ENCODE measurements at places on chromosomes 6 and 20.

- no peak for DNase-seq
Observed at GRCh38 chr6:783966-784735, 91.2 kb upstream of the EXOC2 start.

GRCh38 chr6:129954749-129955431, 63.5 kb upstream of the L3MBTL3 start:
- DNase-seq: no peak

GRCh38 chr20:47914792-47915191, 129.5 kb upstream of the SULF2 start:
- no peak for DNase-seq

- DNase-seq: no peak
Observed at GRCh38 chr6:122363769-122364483, 35.5 kb upstream of the HSF2 start.

DNA sequence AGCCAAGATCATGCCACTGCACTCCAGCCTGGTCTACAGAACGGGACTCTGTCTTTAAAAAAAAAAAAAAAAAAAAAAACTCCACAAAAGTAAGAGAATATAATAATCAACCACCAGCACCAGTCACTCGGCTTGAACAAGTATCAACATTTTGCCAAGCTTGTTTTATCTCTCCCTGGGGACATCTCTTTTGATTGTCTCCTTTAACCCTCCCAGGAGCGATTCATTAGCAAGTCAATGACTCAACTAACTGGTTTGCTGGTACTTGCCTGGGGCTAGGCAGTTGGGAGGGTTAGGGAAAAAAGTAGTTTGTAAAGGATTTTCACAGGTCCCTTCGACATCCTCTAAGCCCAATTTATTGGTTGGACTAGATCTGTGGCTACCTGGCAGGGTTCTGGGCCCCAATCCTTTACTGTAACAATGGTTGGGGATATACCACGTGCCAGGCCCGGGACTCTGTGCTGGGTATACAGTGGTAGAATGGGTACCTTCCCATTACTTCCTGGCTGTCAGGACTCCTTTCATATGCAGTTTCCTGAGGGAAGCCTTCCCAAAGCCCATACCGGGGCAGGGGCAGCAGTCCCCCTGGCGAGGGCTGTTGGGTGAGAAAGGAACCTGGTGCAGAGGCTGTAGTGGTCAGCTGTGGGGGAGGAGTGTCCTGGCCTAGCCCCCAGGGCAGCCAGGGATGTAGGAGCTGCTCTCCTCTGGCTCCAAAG, 12.2 kb downstream of the TGIF2 start:
- DNase-seq: no peak

DNA sequence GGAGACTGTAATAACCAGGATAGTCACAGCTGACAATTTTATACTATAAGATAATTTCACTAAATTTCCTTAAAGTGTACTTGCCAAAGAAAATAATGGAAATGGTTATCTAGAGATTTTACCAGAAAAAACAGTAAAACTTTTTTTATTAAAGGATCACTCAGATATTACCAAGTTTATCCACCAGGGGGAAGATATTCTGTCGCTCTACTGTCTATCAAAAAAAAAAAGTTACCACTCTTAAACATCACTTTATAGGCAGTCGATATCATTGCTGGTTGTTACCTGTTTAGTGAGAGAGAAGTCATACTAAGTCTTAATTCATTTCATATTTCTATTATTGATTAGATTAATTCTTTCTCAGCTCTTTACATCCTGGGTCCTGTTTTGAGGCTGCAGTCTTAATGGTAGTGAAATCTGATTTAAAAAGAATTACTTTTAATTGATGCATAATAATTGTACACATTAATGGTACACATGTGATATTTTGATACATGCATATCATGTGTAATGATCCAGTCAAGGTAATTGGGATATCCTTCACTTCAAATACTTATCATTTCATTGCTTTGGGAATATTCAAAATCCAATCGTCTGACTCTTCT, 18.9 kb downstream of the L3MBTL3 start:
- DNase-seq: no peak

- no peak for DNase-seq
Observed at GRCh38 chr6:123594776-123595175, 42.0 kb downstream of the TRDN start.

DNA sequence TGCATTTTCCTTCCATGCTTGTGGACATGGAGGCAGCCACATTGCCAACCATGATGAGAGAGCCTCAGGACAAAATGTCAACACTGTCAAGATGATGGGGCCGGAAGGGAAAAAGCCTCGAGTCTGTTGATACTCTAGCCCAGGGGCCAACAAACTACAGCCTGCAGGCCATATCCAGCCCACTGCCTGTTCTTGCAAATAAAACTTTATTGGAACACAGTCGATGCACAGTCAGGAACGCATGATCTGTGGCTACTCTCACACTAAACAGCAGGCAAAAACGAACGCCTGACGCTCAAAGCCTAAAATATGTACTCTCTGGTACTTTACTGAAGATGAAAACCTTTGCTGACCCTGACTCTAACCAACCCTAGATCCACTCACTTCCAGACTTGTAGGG, 72.3 kb downstream of the BMP7 start:
- no peak for DNase-seq

- no peak for DNase-seq
Observed at GRCh38 chr6:148182378-148182777, 160.3 kb upstream of the SASH1 start.

GRCh38 chr6:38502423-38502822, 137.3 kb downstream of the BTBD9 start:
- no peak for DNase-seq

DNA sequence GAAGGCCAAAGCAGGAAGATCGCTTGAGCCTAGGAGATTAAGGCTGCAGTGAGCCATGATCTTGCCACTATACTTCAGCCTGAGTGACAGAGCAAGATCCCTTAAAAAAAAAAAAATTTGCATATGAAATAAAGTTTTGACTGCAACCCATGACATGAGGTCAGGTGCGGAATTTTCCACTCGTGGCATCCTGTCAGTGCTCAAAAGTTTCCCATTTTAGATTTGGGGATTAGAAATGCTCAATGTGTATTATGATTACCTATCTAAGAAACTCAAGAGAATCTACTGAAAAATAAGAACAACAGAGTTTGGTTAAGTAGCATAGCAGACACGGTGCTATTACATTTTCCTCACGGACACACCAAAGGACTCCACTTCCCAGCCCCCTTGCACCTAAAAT, 11.7 kb downstream of the SLC23A2 start:
- no peak for DNase-seq

GRCh38 chr6:89589297-89590025, 49.1 kb downstream of the LYRM2 start:
- DNase-seq: no peak

- DNase-seq: peak; percentile 70
Observed at GRCh38 chr6:41182069-41183034, 18.6 kb downstream of the TREML2 start.

- DNase-seq: no peak
Observed at GRCh38 chr20:50415021-50415515, 95.1 kb upstream of the PTPN1 start.

- DNase-seq: no peak
Observed at GRCh38 chr20:9515741-9516233, 1.4 kb downstream of the LAMP5 start.

DNA sequence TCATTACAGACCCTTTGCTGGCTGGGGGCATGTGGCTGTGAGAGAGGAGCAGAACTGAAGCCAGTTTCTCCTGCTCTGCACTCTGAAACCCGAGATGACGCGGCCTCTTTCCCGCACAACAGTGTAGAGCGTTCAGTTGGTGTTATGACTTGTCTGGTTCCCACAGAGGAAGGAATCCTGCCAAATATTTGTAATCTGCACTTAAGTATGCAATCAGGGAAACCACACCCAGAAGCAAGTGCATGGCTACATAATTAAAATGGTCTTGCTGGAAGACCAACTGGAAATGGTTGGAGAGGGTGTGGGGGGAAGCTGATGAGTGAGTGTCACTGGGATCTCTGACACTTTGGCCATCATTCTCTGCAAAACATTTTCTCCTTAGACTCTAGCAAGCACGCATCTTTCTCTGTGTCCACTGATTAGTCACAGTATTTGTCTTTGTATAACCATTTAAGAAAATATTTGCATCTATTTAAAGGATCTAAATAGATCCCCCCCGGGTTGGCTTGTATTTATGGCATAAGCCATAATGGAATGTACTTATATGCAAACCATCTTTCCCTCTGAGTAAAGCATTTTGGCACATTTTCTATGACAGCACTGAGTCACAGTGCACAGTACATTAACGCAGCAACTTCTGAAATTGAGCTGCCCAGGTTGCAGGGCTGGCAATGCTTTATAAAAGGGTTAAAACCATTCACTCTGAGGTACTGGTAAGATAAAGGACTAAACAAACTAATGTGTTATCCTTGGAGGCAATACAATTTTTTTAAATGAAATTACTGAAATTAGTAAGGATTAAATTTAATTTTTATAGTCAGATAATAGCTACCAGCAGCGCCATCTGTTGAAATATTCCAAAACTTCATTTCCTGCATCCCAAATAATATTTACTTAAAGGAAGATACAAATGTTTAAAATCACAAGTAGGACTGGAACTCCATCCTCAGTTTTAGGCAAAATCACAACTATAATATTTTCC, 76.7 kb downstream of the FOXC1 start:
- DNase-seq: no peak

GRCh38 chr20:37356387-37356786, 10.4 kb downstream of the SRC start:
- DNase-seq: no peak

DNA sequence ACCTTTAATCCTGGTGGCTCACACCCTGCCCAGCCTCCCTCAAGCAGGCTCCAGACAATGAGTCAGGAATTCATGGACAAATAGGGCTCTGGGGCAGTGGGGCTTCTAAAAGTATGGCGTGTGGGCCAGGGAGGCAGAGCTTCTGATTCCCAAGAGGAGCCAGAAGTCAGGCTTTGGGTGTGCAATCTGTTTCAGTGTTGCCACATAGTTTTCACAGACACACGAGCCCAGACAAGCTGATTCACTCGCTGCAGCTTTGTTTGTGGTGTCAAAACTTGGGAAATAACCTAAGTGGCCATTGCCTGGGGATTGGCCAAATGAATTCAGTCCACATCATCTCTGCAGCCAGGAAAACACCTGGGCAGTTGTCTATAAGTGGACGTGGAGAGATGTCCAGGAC, 9.2 kb downstream of the PEDS1 start:
- no peak for DNase-seq

GRCh38 chr6:169787797-169788196, 36.4 kb downstream of the ERMARD start:
- no peak for DNase-seq

DNA sequence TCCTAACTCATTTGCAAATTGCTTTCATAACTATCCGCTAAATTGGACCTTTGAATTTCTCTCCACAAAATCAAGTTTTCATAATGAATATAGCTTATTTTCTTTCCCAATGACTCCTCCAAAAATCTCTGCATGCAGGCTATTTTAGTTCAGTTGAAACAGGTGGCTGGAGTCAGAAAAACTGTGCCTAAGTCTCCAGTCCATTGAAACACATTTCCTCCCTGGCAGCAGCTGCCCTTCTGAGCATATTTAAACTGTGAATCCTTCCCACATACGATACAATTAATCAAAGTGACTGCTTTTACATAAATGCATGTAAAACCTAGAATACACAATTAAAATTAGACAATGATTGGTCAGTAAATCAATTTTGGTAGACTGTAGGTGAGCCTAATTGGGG, 344.6 kb upstream of the MARCKS start:
- DNase-seq: no peak

- no peak for DNase-seq
Observed at GRCh38 chr6:151254451-151255081, 14.8 kb downstream of the AKAP12 start.

- no peak for DNase-seq
Observed at GRCh38 chr6:105873799-105874198, 212.3 kb upstream of the PRDM1 start.

- DNase-seq: peak; percentile 28
Observed at GRCh38 chr6:124962639-124963415, 590 bp downstream of the RNF217 start.

GRCh38 chr20:58762120-58762519, 69.5 kb downstream of the NPEPL1 start:
- no peak for DNase-seq

DNA sequence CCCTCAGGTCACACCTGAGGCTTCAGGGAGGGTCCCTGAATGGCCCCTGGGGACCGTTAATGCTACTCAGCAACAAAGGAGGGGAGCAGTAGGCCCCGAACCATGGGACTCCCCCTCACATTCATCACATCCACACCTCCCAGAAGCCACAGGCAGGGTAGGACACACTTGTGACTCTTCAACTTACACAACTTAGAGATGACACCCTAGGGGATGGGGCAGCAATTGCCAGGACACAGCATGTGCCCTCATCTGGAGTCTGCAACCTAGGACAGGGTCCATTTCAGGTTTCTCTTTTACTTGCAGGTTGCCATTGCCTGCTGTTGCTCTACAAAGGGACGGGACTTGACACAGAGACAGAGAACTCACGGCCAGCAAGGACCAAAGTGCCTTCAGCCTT, 770 bp downstream of the ULBP3 start:
- DNase-seq: no peak

- DNase-seq: no peak
Observed at GRCh38 chr6:158174514-158174913, 6.4 kb downstream of the GTF2H5 start.

DNA sequence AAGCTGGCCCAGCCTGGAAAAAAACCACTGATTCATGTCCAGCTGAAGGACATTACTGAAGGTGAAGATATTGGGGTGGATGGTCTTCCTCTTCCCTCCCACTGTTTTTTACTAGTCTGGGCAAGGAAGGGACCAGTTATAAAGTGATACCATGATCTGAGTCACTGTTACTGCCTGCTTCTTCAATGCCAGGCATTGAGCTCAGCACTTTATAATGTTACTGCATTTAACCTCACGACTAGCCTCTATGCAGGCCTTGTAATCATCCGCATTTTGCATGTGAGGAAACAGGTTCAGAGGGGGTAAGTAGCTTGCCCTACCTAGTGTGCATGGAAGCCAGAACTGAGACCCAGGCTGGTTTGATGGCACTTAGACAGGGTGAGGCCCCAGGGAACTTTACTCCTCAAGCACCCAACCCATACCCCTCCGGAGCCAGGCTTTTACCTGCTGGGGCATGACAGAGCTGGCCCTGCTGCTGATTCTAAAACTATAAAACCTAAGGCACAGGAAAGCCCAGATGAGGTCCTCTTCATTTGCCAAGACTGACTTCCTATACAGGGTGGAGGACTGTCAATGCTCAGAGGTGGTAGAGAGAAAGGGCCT, 11.0 kb upstream of the KCNK5 start:
- no peak for DNase-seq

GRCh38 chr6:15462717-15463525, 199.9 kb downstream of the DTNBP1 start:
- DNase-seq: no peak

GRCh38 chr6:15941168-15941567, 187.7 kb upstream of the MYLIP start:
- DNase-seq: no peak

- peak; percentile 3 for DNase-seq
Observed at GRCh38 chr6:168126566-168127383, 47.8 kb upstream of the FRMD1 start.

GRCh38 chr6:10363911-10364310, 51.0 kb downstream of the TFAP2A start:
- DNase-seq: no peak

GRCh38 chr6:21753241-21754108, 159.9 kb downstream of the SOX4 start:
- no peak for DNase-seq
